ENCODE measurements at places on chromosomes 2 and 18. TPM values are rescaled to one million over a fixed set of nuclear protein-coding genes. Genes with fewer than 3 reads are reported as not detected.

GRCh38 chr2:171723716-171724683, 36.7 kb downstream of the DYNC1I2 start:
- H3K27me3 ChIP-seq: no peaks in the 10 kb centered on the region
- no peaks in the 10 kb centered on the region for H3K4me1 ChIP-seq
- no peaks in the 10 kb centered on the region for H3K36me3 ChIP-seq
- no peak overlapping the region for H3K4me3 ChIP-seq

- H3K4me3 ChIP-seq: no peak overlapping the region
- peak; percentile 87 for DNase-seq
- peaks cover 10% of the 10 kb centered on the region for H3K4me1 ChIP-seq
- no peaks in the 10 kb centered on the region for H3K36me3 ChIP-seq
- H3K27me3 ChIP-seq: no peaks in the 10 kb centered on the region
Observed at GRCh38 chr18:62437235-62438017, 85.4 kb upstream of the ZCCHC2 start.

DNA sequence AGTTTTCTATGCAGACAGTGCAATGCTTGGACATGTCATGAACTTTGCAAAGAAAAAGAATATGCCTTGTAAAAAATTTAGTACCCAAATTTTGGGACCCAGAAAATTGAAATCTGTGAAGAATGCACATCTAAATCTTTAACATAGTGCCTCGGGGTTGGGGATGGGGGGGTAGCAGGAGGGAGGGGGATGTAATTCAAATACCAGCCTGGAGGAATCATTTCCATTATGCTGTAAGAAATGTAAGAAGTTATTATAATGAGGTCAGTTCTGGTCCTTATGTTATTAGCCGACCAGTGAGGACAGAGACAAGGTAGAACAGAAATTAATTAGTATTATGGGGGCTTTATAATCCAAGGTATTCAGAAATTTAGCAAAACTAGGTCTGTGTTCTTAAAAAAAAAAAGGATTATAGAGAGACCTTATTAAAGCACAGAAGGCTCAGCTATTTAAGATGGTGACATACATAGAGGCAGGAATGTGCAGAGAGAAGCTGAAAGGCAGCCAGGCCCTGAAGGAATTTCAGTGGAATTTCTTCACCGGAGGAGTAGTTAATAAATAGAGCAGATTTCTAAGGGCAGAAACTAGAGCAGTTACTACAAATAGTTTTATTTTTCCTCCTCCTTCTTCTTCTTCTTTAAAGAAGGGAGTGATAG, 89.0 kb upstream of the RBMS1 start:
- H3K4me1 ChIP-seq: peaks cover 4% of the 10 kb centered on the region
- peak overlapping the region; percentile 56 for H3K27ac ChIP-seq
- H3K4me3 ChIP-seq: no peak overlapping the region
- no peaks in the 10 kb centered on the region for H3K27me3 ChIP-seq
- no peaks in the 10 kb centered on the region for H3K36me3 ChIP-seq

GRCh38 chr2:29222381-29223179, 107.4 kb downstream of the CLIP4 start:
- H3K36me3 ChIP-seq: no peaks in the 10 kb centered on the region
- H3K27ac ChIP-seq: no peak overlapping the region
- H3K4me3 ChIP-seq: no peak overlapping the region
- DNase-seq: no peak
- H3K4me1 ChIP-seq: no peaks in the 10 kb centered on the region

GRCh38 chr2:171893196-171893823, 734 bp downstream of the SLC25A12 start:
- peak overlapping the region; percentile 81 for H3K4me3 ChIP-seq
- H3K36me3 ChIP-seq: peaks cover 2% of the 10 kb centered on the region
- no peak for DNase-seq
- H3K4me1 ChIP-seq: no peaks in the 10 kb centered on the region
- peak overlapping the region; percentile 66 for H3K27ac ChIP-seq
- H3K27me3 ChIP-seq: no peaks in the 10 kb centered on the region

- H3K4me1 ChIP-seq: no peaks in the 10 kb centered on the region
- no peak for DNase-seq
- H3K36me3 ChIP-seq: no peaks in the 10 kb centered on the region
- H3K27ac ChIP-seq: no peak overlapping the region
Observed at GRCh38 chr2:3414133-3414860, 34.8 kb downstream of the TRAPPC12 start.

- H3K4me3 ChIP-seq: no peak overlapping the region
- H3K36me3 ChIP-seq: no peaks in the 10 kb centered on the region
- H3K4me1 ChIP-seq: no peaks in the 10 kb centered on the region
- H3K27me3 ChIP-seq: no peaks in the 10 kb centered on the region
- no peak overlapping the region for H3K27ac ChIP-seq
Observed at GRCh38 chr18:61817086-61817485, 75.7 kb downstream of the RNF152 start.

DNA sequence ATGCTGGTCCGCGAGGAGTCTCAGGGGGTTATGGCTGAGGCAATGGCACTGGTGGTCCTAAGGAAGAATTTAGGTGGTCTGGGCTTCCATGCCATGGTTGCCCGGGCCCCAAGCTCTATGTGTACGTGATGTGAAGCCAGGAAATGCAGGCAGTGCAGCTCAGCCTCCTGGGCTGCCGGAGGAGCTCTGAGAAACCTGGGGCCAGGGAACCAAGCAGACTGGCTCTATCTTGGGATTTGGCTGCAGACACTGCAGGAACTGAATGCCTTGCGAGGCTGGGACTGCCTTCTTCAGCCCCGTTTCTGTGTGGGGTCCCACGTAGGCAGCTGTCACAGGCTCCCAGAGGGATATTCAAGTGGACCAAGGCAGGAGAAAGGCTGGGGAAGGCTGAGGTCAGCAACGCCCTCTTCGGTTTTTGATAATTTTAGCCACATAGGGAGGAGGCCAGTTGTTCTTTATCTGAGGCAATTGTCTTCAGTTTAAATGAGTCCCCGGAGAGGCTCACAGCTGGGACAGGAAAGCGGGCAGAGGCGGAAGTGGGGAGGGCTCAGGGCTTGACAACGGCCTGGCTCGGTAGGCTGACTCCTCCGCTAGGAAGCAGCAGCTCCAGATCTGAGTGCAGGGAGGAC, 77.7 kb downstream of the RHOB start:
- H3K4me1 ChIP-seq: no peaks in the 10 kb centered on the region
- H3K27me3 ChIP-seq: no peaks in the 10 kb centered on the region
- DNase-seq: peak; percentile 66
- peak overlapping the region; percentile 28 for H3K27ac ChIP-seq

DNA sequence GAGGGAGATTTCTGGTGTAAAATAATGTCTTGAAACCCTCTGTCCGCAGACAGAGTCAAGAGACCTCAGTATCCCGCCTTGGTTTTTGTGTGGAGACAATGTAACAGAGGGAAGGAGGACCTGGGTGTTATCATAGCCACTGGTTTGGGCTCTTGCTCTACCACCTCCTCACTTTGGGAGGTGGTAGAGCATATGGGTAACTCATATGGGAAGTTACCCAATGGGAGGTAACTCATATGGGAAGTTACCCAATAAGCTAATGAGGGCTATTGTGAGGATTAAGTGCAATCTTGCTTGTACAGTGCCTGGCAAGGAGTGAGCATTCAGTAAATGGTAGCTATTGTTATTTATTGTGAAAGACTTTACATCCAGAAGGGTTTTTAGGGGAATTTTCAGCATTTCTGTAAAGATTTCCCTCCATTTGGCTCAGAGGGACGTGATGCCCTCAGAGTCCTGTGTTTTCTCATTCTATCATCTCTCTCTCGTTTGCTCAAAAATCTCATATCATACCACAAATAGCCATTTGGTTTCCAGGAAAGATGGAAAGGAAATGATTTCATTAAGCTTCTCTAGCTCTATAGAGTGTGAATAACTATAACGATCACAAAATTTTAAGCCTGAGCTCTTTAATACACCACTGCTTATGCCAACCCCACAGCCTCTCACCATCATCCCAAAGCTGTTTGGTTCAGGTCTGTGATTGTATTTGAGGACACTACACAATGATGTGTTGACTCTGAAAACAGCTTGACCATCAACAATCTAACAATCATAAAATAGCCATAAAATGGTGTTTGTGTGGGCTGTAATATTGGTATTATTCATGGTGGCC, 307.7 kb downstream of the STK39 start:
- no peak for DNase-seq
- no peaks in the 10 kb centered on the region for H3K27me3 ChIP-seq
- H3K27ac ChIP-seq: no peak overlapping the region
- H3K4me1 ChIP-seq: no peaks in the 10 kb centered on the region

DNA sequence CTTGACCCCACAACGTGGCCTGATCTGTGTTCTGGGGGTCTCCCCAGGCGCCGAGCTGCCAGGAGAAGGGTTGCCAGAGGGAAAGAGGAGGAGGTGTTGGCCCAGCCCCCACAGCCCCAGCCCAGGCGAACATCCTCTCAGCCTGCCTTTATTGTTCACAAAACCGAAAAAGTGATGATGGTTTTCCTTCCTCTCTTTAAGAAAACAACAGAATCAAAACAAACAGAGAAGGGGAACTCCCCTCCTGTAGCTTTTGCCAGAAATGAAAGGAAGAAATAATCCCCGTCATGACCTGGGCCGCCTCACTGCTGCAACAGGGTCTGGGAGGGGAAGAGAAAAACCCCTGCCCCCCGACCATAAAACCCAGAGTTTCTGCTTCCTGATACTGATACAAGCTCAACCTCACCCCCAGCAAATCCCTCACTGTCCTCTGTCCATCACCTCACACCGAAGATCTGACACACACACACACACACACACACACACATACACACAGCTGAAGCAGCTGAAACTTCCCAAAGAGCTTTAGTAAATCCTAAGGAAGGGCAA, 52.0 kb downstream of the ZFP36L2 start:
- no peak for DNase-seq
- peak overlapping the region; percentile 56 for H3K27ac ChIP-seq
- peaks cover 12% of the 10 kb centered on the region for H3K4me1 ChIP-seq
- no peaks in the 10 kb centered on the region for H3K36me3 ChIP-seq
- no peaks in the 10 kb centered on the region for H3K27me3 ChIP-seq
- no peak overlapping the region for H3K4me3 ChIP-seq

DNA sequence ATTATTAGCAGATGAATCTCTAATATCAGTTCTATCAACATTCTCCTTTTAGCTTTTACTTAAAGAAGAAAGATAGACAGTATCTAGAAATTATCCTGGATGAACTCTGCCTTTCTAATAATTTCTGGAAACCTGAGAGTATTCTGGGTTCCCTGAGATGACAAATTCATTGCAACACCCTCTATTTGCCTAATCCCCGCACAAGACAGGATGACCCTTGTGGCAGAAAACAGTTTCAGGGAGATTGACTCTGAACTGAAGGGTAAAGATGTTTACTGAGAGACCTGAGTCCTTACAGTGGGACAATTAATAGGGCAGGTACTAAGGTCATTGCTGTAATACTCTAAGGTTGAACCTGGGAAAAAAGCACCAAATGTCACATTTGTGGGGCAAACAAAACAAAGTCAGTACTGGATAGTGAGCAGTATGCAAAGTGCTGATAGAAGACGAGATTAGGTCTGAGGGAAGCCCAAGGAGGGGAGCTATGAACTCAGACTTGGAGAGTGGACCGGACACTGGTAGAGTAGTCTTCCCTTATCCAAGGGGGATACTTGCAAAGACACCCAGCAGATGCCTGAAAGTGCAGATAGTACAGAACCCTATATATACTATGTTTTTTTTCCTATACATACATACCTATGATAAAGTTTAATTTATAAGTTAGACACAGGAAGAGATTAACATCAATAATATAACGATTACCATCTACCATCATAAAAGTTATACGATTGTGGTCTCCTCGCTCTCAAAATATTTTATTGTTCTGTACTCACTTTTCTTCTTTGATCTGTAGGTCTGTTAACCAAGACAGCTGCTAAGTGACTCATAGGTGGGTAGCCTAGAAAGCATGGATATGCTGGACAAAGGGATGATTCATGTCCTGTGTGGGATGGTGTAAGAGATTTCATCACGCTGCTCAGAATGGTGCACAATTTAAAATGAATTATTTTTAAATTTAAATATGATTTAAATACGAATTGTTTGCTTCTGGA, 148.3 kb upstream of the KLHL14 start:
- H3K27me3 ChIP-seq: no peaks in the 10 kb centered on the region
- H3K4me3 ChIP-seq: no peak overlapping the region

DNA sequence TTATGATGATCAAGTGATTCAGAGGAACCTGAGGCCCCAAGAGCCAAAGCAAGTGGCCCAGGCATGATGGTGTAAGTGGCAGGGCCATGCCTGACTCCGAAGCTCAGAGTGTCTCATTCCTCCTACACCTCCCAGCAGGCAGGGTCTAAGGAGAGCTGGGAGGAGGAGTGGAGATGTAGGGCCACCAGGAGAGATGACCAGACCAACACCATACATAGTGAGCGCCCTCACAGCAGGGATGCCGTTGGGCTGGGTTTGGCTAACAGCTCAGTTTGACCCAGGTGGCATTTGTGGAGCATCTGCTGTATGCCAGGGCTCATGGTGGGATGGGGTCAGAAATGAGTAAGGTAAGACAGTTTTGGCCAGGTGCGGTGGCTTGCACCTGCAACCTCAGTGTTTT, 80.7 kb downstream of the MARCO start:
- no peak overlapping the region for H3K4me3 ChIP-seq
- H3K27me3 ChIP-seq: no peaks in the 10 kb centered on the region
- no peaks in the 10 kb centered on the region for H3K4me1 ChIP-seq
- H3K36me3 ChIP-seq: no peaks in the 10 kb centered on the region

GRCh38 chr2:215866606-215867005, 146.7 kb downstream of the MREG start:
- H3K4me3 ChIP-seq: no peak overlapping the region
- DNase-seq: no peak
- no peaks in the 10 kb centered on the region for H3K4me1 ChIP-seq

GRCh38 chr18:79248495-79249060, 147.2 kb upstream of the NFATC1 start:
- no peak for DNase-seq
- H3K36me3 ChIP-seq: no peaks in the 10 kb centered on the region
- H3K4me1 ChIP-seq: no peaks in the 10 kb centered on the region

DNA sequence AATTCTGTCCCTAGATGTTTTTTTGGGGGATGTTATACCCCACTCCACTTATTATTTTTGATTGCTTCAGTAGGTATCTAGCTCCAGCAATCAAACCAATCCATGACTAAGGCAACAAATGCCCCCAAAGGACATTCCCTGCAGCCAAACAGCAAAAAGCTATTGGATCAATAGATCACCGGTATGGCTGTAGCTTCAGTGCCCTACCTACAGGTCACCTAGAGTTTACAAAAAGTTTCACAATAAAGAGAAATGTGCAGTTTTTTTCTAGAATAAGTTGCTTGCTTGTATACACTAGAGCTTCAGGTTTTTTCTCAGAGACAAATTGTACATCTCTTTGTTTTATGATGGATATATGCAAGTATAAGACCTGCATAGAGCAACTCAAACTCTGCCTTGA, 27.7 kb downstream of the PDE11A start:
- no peaks in the 10 kb centered on the region for H3K4me1 ChIP-seq
- no peak overlapping the region for H3K4me3 ChIP-seq
- H3K27me3 ChIP-seq: no peaks in the 10 kb centered on the region
- H3K36me3 ChIP-seq: no peaks in the 10 kb centered on the region

The OLA1 gene
- total RNA-seq: 68.2 TPM

The MAPRE3 gene
- total RNA-seq: 2.9 TPM

The NYAP2 gene
- not detected for total RNA-seq

The CD8B2 gene
- total RNA-seq: not detected

The AMER3 gene
- total RNA-seq: not detected

The BOLL gene
- total RNA-seq: not detected

The DYNAP gene
- total RNA-seq: not detected

The LBX2 gene
- total RNA-seq: 2.9 TPM

The SCN1A gene
- 0.41 TPM for total RNA-seq

The FOXI3 gene
- total RNA-seq: not detected

The FOXD4L1 gene
- not detected for total RNA-seq
